ENCODE measurements at places on chromosomes 3 and 15.

DNA sequence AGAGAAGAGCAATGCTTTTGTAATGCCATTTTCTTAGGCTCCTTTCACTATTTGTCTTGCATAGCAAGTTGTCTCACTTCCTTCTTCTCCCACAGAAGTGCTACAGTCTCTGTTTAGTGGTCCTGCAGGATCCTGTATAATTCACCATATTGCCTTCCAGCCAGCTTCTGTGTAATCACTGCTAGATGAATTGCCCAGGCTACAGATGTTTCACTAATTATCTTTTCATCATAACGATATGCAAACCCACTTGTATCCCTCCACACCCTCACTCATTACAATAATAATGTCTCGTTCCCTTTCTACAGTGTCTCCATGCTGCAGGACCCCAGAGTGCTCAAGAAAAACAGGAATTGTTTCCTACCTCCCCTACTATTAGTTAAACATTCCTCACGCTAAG, 402.9 kb downstream of the TBL1XR1 start:
- no peak for DNase-seq

- DNase-seq = no peak
These were observed 15.7 kb upstream of the KLHL24 start for GRCh38 chr3:183619624-183620251.

GRCh38 chr3:159964166-159964973, 24.3 kb upstream of the IL12A start:
- no peak for DNase-seq

GRCh38 chr15:27483124-27483523, 512.1 kb downstream of the GABRG3 start:
- DNase-seq = no peak

DNA sequence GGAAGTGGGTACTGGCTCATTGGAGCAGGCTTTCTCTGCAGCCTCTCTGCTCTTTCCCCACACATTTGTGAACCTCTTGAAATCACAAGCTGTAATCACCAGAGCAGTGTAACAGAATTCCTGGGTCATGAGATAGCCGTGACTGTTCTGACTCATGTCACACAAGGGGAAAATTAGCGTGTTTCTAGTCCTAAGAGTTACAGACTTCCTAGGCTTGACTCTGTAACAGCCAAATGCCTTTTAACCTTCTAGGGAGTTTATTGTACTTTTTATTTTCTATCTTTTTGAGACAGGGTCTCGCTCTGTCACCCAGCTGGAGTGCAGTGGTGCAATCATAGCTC, 54.7 kb upstream of the TRAK1 start:
- DNase-seq = no peak
